Hypothalamus (tissue), 51 donors: ENCODE measurements at places on chromosomes 4 and X.
A peak's percentile ranks its signal among the peaks of the same experiment; 100 is the strongest.

DNA sequence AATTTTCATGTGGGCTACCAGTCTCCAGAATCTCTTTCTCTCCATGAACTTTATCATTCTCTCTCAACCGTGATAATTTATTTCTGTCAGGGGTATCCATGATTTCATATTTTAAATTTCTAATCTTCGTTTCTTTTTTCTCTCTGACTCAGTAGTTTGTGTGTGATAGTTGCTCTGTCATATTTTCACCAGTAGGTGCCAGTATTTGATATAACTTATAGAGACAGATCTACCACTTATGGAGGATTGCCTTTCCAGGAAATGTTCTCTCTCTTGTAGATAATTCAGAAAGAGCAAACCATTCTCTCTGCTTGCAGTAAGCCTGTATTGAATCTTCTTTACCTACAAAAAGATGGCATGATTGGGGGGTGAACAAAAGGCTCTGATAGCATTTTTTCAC, 79.3 kb upstream of the DYNLT3 start:
- no peak for DNase-seq

GRCh38 chr4:122901247-122902010, 21.0 kb downstream of the NUDT6 start:
- no peak for DNase-seq

DNA sequence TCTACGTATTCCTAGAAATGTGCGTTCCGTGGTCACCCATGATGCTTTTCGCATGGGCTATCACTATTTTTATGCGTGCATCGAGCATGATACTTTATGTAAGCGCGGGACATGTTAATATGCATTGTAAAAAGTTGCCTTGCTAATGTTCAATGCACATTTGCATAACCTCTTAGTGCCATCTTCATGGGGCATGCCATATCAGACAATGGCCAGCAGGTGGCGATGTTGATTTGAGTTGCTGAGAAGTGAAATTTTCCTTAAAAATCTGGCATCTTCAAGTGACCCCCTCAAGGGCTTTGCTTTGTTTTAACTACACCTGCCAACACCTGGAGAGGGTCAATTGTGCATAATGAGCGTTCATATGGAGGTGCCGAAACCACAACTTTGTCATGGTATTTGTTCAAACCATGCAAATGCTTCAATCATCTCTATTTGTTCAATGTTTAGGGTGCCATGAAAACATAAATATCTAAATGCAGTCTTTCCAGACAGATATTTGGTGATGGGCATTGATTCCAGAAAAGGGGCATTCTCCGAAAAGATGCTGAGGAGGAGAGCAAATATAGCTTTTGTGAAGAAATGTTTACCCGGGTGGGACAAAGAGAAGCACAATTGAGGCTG, 833.9 kb upstream of the PRKX start:
- peak; percentile 15 for DNase-seq

- DNase-seq, result no peak
These were observed 1251.0 kb downstream of the PCDH18 start for GRCh38 chr4:136281307-136281706.
